ENCODE measurements at places on chromosomes 2 and 18. TPM values are rescaled to one million over a fixed set of nuclear protein-coding genes. Genes with fewer than 3 reads are reported as not detected.

DNA sequence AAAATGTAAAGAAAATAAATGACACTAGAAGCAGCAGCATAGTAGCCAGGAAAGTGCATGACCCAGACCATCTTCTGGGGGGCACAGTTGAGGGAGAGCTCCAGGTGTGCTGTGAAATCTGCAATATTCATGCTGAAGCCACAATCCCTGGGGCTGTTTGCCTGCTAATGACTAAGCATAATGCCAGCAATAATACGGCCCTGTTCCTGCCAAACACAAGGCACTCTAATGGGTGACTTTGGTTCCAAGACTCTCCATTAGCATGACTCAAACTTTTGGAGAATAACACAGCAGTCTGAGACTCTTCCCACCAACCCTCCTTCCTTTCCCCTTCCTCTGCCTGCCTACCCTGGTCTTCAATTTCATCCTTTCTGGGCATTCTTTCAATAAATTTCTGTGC is 77.9 kb upstream of the DOCK10 start:
- H3K4me1 ChIP-seq: no peaks in the 10 kb centered on the region
- DNase-seq: no peak
- no peaks in the 10 kb centered on the region for H3K27me3 ChIP-seq
- H3K36me3 ChIP-seq: no peaks in the 10 kb centered on the region

DNA sequence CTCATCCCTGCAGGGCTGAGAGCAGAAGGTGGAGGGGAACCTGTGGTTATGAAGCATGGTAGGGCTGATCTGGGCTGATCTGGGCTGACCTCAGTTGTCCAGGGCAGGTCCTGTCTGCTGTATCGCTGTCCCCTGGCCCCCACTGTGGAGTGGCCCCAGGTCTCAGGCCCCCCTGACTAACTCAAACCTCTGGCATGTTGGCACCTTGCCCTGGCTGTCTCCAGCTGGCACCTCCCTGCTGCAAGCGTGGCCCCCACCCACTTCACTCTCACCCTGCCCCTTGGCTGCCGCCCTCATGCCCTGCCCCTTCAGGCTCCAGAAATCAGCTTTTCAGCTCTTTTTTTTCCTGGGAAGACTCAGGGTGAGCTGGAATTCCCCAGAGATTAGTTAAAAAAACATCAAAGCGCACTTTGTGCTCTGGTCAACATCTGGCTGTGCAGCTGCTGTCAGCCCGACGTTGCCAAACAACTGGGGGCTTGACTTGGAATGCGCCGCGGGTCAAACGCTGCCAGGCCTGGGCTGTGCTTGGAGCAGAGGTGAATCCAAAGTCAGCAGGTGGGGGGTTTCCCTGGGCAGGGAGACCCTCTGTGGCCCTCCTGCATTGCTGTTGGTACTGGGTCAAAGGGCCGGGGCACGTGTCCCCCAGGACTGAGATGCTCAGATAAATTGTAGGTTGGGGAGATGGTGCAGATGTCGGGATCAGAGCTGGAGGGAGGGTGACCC is 173.8 kb upstream of the HDAC4 start:
- H3K36me3 ChIP-seq: no peaks in the 10 kb centered on the region
- H3K4me1 ChIP-seq: no peaks in the 10 kb centered on the region
- no peak for DNase-seq
- H3K27ac ChIP-seq: no peak overlapping the region
- H3K4me3 ChIP-seq: no peak overlapping the region

- H3K27ac ChIP-seq: no peak overlapping the region
- H3K36me3 ChIP-seq: no peaks in the 10 kb centered on the region
- no peak for DNase-seq
- no peaks in the 10 kb centered on the region for H3K27me3 ChIP-seq
Measured at GRCh38 chr2:227864161-227864756, 7.2 kb upstream of the DAW1 start.

- H3K36me3 ChIP-seq: peaks cover 33% of the 10 kb centered on the region
- no peaks in the 10 kb centered on the region for H3K27me3 ChIP-seq
- H3K4me1 ChIP-seq: no peaks in the 10 kb centered on the region
- H3K4me3 ChIP-seq: no peak overlapping the region
- no peak overlapping the region for H3K27ac ChIP-seq
Measured at GRCh38 chr2:135600915-135601314, 69.6 kb downstream of the R3HDM1 start.

- peaks cover 88% of the 10 kb centered on the region for H3K36me3 ChIP-seq
- DNase-seq: no peak
- H3K4me3 ChIP-seq: no peak overlapping the region
- H3K27me3 ChIP-seq: no peaks in the 10 kb centered on the region
Measured at GRCh38 chr2:69345434-69345833, 41.6 kb downstream of the GFPT1 start.

DNA sequence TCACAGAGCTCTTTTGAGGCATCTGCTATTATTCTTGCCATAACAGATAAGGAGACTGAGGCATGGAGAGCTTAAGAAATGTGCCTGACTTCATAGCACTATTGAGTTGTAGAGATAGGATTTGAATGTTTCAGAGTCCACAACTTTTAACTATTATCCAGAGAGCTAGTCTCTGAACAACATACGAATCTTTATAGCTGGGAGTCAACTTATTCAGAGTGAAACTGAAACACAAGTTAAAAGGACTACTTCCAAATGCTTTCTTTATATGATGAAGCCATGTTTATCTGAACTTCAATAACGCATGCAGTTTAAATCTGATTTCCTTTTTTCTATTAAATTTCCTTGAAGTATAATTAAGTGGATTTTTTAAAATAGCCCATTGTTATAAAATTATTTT is 268.8 kb downstream of the IKZF2 start:
- H3K4me3 ChIP-seq: no peak overlapping the region
- H3K4me1 ChIP-seq: no peaks in the 10 kb centered on the region
- no peak for DNase-seq
- no peaks in the 10 kb centered on the region for H3K36me3 ChIP-seq
- no peak overlapping the region for H3K27ac ChIP-seq
- no peaks in the 10 kb centered on the region for H3K27me3 ChIP-seq

DNA sequence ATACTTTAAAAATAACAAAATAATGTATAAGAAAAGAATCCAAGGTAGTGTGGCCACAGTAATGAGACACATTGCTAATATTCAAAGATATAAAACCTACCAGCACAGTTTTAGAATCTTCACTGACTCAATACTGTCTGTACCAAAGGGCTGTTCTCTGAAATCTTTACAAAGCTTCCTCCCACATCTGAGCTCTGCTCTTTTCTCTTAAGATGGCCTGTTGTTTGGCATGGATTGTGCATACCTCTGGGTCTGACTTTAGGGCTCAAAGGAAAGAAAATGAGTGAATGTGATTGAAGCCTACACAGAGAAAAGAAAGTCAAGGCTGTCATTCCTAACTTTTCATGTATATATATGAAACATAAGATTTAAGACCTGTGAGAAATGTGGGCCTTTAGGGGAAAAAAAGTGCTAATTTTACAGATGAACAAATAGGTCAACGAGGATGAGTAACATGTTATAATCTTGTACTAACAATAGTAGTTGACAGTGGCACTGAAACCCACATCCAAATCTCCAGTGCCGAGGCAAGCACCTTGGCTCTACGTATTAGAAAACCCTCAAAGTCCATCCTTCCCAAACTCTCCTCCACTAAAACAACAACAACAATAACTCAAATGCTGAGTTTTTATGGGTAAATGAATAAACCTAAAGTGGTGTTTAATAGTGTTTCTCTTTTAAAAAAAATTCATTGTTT is 114.2 kb downstream of the ZNF521 start:
- H3K4me1 ChIP-seq: peaks cover 10% of the 10 kb centered on the region
- H3K36me3 ChIP-seq: no peaks in the 10 kb centered on the region
- no peak overlapping the region for H3K4me3 ChIP-seq
- H3K27ac ChIP-seq: no peak overlapping the region
- no peak for DNase-seq
- H3K27me3 ChIP-seq: no peaks in the 10 kb centered on the region

DNA sequence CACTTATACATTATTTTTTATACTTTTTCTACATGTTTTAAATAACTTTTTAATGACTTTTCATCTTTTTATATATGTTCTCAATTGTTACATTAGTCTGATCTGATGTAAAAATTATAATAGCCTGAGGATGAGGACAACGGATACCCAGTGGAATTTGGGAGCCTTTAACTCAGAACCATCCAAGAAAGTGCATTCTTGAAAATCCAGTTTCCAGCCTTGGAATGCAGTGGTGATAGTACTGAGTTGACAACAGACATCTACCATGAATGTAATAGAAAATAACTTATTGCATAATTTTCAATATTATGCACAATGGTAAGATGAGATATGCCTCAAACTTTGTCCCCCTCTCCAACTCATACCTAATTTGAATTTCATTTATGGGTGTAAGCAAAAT is 120.7 kb upstream of the ZC3H15 start:
- DNase-seq: no peak
- H3K27ac ChIP-seq: no peak overlapping the region
- no peak overlapping the region for H3K4me3 ChIP-seq
- no peaks in the 10 kb centered on the region for H3K27me3 ChIP-seq
- no peaks in the 10 kb centered on the region for H3K36me3 ChIP-seq

GRCh38 chr2:22499082-22499839 is 885.7 kb upstream of the KLHL29 start:
- no peaks in the 10 kb centered on the region for H3K36me3 ChIP-seq
- H3K4me1 ChIP-seq: no peaks in the 10 kb centered on the region
- no peak for DNase-seq
- no peaks in the 10 kb centered on the region for H3K27me3 ChIP-seq
- H3K27ac ChIP-seq: no peak overlapping the region
- no peak overlapping the region for H3K4me3 ChIP-seq

DNA sequence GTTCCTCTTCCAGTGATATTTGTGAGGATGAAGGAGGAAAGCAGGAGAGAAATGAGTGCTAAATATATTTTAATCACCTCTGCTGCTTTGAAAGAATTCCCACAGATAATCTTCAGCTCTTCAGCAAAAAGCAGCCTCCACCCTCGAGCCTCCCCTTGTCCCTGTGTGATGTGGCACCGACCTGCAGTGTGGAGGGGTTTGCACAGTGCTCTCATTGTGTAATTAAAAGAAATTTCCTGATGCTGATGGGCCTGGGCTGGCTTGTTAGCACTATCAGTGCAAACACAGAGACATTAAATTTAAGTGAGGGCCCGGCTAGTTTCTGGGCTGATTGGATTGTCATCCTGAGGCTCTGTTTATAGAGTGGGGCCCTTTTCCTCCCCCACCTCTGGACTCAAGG is 53.4 kb downstream of the KIF5C start:
- DNase-seq: no peak
- H3K27me3 ChIP-seq: peaks cover 3% of the 10 kb centered on the region
- no peak overlapping the region for H3K4me3 ChIP-seq
- no peaks in the 10 kb centered on the region for H3K4me1 ChIP-seq

The PTPN2 gene
- total RNA-seq: 40.3 TPM

The CHST10 gene
- total RNA-seq: 19.3 TPM

The NMUR1 gene
- 0.34 TPM for total RNA-seq

The VWC2L gene
- not detected for total RNA-seq

The FN1 gene
- total RNA-seq: 18.2 TPM

Data from K562 (cell line).